ENCODE measurements at places on chromosomes 7 and 10.

GRCh38 chr10:133375357-133376115 lies 2.4 kb upstream of the ECHS1 start:
- DNase-seq, result no peak

DNA sequence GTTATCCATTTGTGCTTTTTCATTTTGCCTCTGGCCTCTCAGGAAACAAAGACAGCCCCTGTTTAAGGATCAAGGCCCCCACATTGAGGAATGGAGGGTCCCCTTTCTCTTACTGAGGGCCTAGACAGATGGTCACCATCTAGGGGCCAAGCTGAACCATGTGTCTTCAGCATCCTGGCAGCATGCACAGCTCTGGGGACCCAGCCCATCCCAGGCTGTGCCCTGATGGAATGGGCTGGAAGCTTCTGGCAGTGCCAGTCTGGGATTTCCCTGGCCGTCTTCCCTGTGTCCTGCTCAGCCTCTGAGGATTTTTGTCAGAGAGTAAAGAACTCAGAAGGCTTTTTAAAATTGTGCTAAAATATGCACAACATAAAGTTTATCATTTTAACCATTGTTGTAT lies 116.8 kb downstream of the ITIH5 start:
- no peak for DNase-seq

GRCh38 chr7:128284102-128284501 lies 43.0 kb downstream of the LEP start:
- DNase-seq, result no peak

GRCh38 chr7:98662289-98662688 lies 45.2 kb downstream of the NPTX2 start:
- DNase-seq, result no peak

GRCh38 chr7:44134943-44135628 lies 6.0 kb downstream of the MYL7 start:
- no peak for DNase-seq

DNA sequence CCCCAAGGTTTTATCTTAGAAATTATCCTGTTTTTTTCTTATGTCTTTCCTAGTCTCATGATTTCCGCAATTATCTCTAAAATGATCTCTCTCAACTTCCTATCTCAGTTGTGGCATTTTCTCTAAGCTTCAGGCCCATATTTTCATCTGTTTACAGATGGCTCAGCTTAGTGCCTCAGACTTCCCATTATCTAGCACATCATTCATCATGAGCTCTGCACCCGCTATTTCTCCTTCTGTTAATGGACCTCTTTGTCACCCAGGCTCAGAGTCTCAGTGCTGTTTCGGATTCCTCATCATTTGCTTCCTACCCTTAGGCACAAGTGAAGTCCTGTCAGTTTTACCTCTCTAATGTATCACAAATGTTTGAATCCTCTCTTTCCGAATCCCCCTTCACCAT lies 84.1 kb downstream of the BMPR1A start:
- DNase-seq, result no peak

DNA sequence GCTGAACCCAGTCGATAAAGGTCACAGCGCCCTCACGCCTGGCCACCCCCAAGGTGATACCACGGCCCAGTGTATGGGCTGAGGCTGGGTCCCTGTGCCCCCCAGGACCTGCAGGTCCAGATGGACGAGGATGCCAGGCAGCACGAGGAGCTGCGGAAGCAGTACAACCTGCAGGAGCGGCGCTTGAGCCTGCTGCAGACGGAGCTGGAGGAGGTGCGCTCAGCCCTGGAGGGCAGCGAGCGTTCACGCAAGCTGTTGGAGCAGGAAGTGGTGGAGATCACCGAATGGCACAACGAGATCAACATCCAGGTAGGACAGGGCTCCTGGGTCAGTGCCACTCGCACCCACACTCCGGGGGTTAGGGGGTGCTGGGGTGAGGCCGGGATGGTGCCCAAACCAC lies 24.2 kb upstream of the ARPC1A start:
- DNase-seq, result no peak

DNA sequence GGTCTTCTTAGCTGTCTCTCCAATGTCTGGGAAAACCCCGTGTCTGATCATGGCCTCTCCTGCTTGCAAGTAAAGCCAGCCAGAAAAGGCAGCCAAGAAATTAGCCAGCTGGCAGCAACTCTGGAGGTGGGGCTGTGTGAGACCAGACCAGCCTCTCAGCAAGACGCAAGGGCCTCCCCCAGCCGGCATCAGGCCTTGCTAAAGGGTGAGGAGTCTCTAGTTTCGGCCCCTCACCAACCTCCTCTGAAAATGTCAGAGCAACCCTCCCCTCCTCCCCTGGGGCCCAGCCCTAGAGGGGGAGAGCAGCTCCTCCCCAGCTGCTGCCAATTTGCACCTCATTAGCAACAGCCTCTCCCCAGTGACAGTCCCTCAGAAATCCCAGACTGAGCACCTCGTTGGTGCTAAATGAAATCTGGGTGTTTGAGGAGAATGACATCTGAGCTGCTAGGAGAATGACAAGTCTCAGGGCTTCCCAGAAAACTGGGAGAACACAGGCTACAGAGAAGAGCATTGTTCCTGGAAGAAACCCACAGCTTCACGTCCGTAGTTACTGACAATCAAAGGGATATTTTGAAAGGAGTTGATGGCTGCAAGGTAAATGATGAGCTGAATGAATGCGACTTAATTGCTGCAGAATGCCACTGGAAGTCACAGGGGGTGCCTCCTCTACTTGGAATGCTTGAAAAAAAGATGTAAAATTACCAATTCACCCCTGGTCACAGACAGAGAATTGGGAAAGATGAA lies 25.9 kb downstream of the DGKI start:
- DNase-seq, result no peak

GRCh38 chr7:96953676-96954513 lies 51.5 kb upstream of the DLX6 start:
- DNase-seq, result no peak

GRCh38 chr10:108362296-108362695 lies 1197.8 kb upstream of the SORCS1 start:
- no peak for DNase-seq

GRCh38 chr10:59125666-59126065 lies 50.8 kb upstream of the PHYHIPL start:
- DNase-seq, result no peak

- DNase-seq, result no peak
These were observed 27.9 kb downstream of the FAM20C start for GRCh38 chr7:220151-220841.

- no peak for DNase-seq
These were observed 57.8 kb downstream of the TBXAS1 start for GRCh38 chr7:139886899-139887298.

- DNase-seq, result no peak
These were observed 237.4 kb downstream of the OTUD1 start for GRCh38 chr10:23676296-23676695.
